ENCODE measurements at places on chromosomes 1 and 21.

GRCh38 chr1:158901623-158902022 lies 29.7 kb upstream of the PYHIN1 start:
- DNase-seq: no peak

DNA sequence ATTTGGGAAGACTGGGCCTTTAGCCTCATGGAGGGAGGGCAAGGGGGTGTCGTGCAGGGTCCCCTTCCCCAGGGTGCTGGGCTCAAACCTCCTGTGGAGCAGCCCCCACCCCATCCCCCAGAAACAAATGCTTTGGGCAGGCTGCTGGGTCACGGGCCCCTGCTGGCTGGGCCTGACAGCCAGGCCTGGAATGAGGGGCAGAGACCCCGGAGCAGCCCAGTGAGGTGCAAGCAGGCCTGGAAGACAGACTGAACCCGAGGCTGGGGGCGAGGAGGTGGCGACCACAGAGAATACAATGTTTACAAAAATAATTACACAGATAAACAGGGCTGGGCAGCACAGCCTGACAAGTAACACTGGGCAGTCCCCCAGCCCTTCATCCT lies 5.3 kb downstream of the CCDC24 start:
- DNase-seq: no peak

GRCh38 chr1:59212706-59213105 lies 84.2 kb upstream of the FGGY start:
- DNase-seq: no peak

- no peak for DNase-seq
Measured at GRCh38 chr21:41877901-41878830, 978 bp downstream of the PRDM15 start.

DNA sequence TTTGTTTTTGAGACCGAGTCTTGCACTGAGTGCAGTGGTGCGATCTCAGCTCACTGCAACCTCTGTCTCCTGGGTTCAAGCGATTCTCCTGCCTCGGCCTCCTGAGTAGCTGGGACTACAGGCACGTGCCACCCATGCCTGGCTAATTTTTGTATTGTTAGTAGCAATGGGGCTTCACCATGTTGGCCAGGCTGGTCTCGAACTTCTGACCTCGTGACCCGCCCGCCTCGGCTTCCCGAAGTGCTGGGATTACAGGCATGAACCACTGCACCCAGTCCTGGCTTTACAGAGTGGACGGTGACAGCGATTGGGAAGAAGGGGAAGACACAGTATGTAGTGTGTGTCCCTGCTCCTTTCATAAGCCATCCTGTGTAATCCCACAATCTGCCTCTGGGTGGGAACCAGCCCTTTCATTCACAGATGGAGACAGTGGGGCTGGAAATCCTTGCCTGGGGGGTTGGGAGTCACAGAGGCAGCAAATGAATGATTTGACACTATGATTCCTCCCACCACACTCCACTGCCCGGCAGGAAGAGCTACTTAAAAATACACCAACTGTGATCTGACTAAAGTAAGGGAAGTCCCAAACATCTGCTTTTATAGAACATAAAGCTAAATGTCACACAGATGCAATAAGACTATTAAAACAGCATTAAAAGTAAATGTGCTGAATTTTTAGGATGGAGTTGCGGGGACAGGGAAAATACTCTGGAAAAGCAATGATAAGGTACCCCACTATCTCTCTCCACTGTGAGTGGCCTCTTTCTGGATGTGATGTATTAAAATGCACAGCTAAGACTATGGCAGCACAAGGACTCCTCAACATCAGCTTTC lies 4.5 kb downstream of the PARP1 start:
- no peak for DNase-seq

DNA sequence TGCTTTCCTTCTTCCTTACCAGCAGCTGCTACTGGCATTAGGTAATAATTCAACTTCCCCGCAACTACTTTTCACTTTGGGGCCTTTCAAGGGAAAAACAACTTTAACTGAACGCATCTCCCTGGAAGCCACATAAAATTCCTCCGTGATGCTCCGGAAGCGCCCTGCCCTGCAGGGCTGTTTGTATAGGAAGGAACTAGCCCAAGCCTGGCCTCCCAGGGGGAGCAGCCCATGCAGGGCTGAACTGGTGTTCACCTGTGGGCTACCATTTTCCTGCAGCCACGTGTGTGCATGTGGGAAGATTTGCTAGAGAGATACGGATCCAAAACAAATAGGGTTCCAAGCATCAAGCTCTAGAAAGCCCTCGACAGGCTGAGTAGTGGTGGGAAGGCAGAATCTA lies 14.4 kb downstream of the CLDN14 start:
- no peak for DNase-seq

DNA sequence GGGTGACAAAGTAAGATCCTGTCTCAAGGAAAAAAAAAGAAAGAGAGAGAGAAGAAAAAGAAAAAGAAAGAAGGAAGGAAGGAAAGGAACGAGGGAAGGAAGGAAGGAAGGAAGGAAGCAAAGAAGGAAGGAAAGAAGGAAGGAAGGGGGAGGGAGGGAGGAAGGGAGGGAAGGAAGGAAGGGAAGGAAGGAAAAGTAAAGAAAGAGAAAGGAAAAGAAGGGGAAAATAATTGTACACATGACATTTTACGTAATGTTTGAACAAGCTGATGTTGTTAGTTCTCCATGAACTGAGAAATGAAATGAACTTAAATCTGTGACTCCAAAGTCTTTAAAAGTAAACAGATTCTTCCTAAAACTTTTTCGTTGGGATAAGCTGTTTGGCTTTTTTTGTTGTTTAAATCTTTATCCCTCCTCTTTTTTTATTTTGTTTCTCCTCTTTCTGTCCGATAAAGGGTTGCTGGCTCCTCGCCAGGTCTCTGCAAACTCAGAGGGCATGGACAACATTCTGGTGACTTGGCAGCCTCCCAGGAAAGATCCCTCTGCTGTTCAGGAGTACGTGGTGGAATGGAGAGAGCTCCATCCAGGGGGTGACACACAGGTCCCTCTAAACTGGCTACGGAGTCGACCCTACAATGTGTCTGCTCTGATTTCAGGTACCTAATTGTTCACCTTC lies 59.8 kb downstream of the IL12RB2 start:
- DNase-seq: no peak

- no peak for DNase-seq
Measured at GRCh38 chr1:222926566-222926965, 111.7 kb downstream of the DISP1 start.

- DNase-seq: no peak
Measured at GRCh38 chr1:22351768-22352080, 99.9 kb upstream of the ZBTB40 start.

GRCh38 chr21:33115631-33116510 lies 45.9 kb downstream of the OLIG1 start:
- DNase-seq: no peak

DNA sequence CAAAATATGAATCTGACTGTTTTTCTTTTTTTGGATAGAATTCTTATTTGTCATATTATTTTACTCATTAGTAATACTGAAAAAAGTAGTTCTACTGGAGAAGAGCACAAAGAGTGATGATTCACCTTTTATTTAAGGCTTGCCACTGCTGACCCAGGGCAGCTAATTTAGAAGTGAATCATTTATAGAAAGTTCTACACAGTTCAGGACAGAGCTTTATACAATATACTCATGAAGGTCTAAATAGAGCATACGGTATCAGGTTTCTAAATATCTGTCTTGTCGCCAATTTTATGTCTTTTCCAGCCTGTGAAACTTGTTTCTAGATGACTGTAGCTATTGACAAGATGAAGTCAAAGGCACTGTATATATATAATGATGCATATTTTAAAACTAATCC lies 25.0 kb downstream of the GIPC2 start:
- DNase-seq: no peak

GRCh38 chr1:53552981-53553733 lies 94.0 kb downstream of the DMRTB1 start:
- no peak for DNase-seq

DNA sequence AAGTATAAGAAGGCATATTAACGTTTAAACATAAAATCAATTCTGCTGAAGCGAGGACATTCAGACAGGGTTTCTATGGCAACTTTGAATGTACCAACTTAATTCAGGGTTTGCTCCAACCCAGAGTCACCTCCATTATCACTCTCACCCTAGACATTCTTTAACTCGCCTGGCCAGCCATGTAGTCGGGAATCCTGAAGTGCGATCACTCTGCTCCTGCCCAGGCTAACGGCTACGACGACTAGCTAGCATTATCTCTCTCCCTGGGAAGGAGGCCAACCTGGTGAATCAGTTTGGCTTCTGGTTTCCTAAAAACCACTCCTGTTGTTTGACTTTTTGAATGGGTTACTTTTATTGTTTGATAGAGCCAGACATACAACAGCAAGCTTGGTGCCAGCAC lies 38.9 kb upstream of the ZBTB18 start:
- DNase-seq: no peak

- no peak for DNase-seq
Measured at GRCh38 chr1:95614197-95614596, 380.2 kb downstream of the RWDD3 start.

DNA sequence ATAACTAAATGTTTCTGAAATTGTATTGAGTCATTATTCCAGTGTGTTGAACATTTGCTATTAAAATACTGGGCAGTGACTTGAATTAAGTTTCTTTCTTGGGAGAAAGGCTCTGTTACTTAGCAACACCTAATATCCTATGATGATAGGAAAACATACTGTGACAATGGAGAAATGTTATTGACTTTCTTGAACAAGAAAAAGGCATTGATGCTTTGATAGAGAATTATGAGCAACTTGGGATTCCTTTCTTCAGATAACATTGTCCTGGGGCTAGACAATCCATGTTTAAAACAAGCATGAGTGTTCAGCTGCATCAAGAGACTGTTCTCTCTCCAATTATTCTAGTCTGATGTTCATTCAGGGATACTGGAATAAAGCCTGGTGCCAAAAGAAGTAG lies 215.9 kb upstream of the L1TD1 start:
- no peak for DNase-seq

DNA sequence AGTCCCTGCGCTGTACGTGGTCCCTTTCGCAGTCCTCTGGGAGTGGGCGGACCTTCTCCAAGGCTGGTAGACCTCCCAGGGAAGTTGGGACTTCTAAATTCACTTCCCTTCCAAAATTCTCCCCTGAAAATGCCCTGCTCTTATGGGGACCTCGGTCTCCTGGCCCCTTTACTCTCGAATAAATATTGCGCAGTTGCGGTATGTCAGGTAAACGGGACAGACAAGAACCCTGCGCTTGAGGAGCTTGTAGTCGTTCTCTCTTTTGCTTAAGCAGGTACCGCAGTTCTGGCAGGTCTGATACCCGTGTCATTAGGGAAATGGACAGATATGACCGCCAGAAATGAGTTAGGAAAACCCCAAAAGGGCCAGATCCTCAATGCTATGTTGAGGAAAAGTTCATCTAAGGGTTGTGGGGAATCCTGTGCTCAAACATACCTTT lies 561 bp downstream of the KIF2C start:
- DNase-seq: no peak

DNA sequence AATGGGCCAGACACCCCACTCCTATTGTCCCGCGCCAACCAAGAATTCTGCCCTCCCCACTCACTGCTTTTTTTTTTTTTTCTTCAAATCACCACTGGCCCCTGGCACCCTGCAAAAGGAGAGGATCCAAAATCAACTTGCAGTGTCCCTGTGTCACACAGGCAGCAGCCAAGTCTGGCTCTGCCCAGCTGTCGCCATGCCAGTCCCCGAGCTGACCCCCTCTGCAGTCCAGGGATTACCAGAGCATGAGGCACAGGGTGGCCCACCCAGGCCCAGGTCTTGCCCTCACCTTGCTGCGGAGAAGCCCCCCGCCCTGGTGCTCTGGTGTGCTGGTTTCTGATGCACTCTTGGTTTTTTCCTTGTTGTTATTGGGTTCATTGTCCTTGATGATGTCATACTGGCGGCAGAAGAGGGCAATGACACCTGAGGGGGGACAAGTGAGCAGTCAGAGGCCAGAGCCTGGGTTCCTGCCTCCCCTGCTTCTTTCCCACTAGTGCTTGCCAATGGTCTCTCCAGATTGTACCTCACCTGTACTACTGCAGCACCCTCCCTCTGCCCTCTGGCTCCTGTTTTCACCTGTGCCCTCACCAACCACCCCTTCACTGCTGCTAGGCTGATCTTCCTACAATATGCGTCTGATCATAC lies 6.2 kb downstream of the FNDC5 start:
- DNase-seq: no peak

GRCh38 chr1:241834733-241835377 lies 13.1 kb upstream of the EXO1 start:
- no peak for DNase-seq

GRCh38 chr1:242890192-242890741 lies 364.8 kb downstream of the CEP170 start:
- DNase-seq: no peak

- DNase-seq: no peak
Measured at GRCh38 chr1:91912266-91912665, 26.3 kb upstream of the TGFBR3 start.

DNA sequence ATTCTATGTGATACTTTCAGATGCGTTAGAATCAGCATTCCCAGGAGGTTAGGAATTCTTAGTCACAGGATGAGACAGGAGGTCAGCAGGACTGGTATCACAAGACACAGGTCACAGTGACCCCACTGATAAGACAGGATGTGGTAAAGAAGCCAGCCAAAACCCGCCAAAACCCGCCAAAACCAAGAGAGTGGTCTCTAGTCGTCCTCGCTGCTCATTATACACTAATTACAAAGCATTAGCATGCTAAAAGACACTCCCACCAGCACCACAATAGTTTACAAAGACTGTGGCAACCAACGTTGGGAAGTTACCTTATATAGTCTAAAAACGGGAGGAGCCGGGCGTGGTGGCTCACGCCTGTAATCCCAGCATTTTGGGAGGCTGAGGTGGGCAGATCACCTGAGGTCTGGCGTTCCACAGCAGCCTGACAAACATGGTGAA lies 13.9 kb upstream of the ACTA1 start:
- DNase-seq: no peak

GRCh38 chr1:109024646-109025045 lies 17.3 kb downstream of the WDR47 start:
- no peak for DNase-seq

DNA sequence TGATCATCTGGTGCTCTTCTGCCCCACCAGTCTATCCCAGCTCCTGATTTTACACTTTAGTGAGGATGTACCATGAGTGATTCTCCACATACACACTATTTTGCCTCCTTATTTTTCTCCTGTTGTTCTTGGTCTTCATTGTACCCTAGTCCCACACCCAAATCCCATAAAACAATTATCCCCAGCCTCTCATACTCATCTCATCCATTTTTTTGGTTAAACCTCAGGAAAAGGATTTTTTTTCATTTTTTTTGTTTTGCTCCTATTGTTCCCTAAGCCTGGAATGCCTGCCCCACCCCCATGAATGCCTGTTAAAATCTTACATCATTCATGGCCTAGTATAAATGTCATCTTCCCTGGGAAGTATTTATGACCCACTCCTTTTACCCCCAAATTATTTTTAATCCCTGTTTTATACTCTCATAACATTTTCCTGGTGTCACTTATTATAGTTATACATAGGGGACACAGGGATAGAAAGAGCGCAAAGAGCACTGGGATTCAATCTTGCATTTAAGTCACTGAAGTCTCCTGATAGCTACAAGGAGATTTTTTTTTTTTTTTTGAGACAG lies 4.9 kb upstream of the LINGO4 start:
- no peak for DNase-seq

All from stimulated activated CD8-positive, alpha-beta memory T cell treated with anti-CD3 and anti-CD28 coated beads, Interleukin-4, amount 100 ng/mL, for 24 hours (primary cell).